Type B pancreatic cell (in vitro differentiated cells): ENCODE measurements at places on chromosomes 3 and 15. TPM values are rescaled to one million over a fixed set of nuclear protein-coding genes. Genes with fewer than 3 reads are reported as not detected.

- DNase-seq: no peak
These were observed 32.2 kb upstream of the SEC13 start for GRCh38 chr3:10353160-10353559.

- no peak for DNase-seq
These were observed 118.6 kb upstream of the PRICKLE2 start for GRCh38 chr3:64343689-64344430.

The SLC2A2 gene
- 1.9 and 5.7 TPM in 2 replicates for total RNA-seq

DNA sequence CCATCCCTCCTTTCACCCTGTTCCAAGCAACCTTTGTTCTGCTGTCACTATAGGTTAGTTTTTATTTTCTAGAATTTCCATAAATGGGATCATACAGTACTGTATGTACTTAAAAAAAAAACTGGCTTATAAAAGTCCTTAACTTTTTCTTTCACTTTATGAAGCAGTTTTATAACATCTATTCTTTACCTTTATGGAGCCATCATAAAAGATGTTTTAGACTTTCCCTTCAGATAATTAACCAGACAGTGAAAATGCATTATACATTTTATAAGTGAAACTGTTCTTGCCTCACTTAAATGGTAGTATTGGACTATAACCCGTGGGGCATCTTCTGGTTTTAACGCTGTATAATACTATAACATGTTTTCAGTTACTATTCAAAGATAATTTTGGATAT is 26.2 kb downstream of the PLS1 start:
- no peak for DNase-seq

The ERICH6 gene
- not detected in 2 replicates for total RNA-seq

The LAMB2 gene
- 277 and 316 TPM in 2 replicates for total RNA-seq

GRCh38 chr15:50353251-50353974 is 1.6 kb downstream of the GABPB1 start:
- DNase-seq: no peak

- no peak for DNase-seq
These were observed 29.9 kb upstream of the IL16 start for GRCh38 chr15:81166636-81167305.

GRCh38 chr15:90563463-90563862 is 33.7 kb downstream of the CRTC3 start:
- DNase-seq: no peak

The ADAMTS7 gene
- 8.4 and 51.9 TPM in 2 replicates for total RNA-seq

DNA sequence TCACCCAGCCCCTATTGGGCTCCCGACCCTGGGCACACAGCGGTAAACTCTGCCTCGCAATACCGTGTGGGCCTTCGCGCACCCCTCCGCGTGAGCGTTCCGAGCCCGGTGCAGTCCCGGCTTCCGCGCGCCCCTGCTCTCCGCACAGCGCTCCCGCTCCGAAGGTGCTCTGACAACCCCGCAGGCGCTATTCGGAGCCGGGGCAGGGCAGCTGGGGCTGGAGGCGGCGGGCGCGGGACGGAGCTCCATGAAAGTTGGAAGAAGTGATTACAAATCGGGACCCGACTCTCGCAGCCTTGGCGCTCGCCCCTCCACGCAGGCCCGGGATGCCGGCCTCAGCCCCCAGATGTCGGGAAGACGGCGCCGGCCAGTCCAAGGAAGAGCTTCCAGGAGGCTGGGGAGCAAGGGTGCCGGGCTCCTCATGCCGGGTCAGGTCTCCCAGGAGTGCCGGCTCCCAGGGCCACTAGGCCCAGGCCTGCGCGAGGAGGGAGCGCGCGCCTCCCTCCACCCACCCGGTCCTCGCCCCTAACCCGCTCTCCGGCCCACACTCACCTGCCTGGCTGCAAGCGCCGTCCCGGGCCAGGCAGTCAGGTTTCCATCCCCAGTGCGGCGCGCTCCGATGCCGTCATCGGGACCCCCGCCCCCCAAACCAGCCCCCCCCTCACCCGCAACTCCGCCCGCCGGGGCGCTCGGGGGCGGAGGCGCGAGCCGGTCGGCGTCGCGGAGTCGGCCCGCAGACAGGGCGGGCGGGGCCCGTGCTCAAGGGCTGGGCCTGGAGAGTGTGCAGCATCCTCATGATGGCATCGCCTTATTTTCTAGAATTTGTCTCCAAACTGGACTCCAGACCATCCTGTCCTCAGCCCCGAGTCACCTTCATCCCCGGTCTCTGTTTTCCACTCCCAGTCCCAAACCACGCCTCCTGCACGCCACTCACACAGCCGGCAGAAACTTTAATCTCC is at the start of gene KIF7:
Gene KIF7, minus strand, starts transcription at position 621 of the 959 bp plus-strand sequence. CDS start 2,537 bp downstream, outside the sequence.
- DNase-seq: no peak

GRCh38 chr3:155015776-155016436 is 64.2 kb upstream of the MME start:
- DNase-seq: no peak

DNA sequence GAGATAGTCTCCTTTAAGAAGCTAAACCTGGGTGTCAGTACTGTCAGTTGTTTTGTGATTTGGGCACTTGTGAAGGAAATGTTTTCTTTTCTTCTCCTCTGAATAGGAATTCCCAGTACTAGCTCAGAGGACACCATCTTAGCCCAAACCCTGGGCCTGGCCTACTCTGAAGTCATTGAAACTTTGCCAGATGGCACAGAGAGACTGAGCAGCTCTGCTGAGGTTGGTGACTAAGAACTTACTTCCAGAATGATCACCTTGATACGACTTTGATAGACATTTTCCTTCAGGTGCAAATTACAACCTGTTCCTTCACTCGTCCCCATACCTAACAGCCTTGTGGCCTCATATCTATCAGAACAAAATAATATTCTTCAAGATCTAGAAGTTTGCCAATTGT is 100.2 kb downstream of the LARS2 start:
- DNase-seq: no peak

DNA sequence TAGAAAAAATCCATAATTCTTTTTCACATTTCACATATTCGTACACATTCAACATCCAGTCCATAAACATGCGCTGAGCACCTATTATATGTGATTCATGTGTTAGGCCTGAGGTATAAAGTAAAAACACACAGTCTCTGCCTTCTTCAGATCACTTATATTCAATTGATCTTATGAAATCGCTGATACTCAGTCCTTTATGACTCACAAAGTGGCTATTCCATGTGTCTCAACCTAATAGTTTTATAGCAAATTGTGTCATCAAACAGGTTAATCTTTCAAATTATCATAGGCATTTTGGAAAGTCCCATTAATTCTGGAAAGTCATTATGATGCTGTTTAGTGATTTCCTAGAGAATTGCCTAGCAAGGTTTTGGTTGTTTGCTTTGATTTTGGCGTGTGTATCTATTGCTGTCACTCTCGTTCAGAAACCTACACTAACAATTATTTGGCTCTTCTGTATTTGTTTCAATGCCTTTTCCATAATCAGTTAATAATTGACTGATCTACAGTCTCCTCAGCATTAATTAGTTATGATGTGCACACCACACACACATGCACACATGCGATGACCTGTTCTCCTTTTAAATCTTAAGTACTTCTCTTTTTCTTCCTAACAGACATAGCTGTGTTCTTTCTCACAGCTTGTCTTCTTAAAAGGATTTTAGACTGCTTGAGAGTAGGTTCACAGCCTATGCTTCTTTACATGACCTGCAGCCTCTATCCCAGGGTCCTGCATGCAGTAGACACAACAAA is 353.1 kb downstream of the MECOM start:
- DNase-seq: no peak

DNA sequence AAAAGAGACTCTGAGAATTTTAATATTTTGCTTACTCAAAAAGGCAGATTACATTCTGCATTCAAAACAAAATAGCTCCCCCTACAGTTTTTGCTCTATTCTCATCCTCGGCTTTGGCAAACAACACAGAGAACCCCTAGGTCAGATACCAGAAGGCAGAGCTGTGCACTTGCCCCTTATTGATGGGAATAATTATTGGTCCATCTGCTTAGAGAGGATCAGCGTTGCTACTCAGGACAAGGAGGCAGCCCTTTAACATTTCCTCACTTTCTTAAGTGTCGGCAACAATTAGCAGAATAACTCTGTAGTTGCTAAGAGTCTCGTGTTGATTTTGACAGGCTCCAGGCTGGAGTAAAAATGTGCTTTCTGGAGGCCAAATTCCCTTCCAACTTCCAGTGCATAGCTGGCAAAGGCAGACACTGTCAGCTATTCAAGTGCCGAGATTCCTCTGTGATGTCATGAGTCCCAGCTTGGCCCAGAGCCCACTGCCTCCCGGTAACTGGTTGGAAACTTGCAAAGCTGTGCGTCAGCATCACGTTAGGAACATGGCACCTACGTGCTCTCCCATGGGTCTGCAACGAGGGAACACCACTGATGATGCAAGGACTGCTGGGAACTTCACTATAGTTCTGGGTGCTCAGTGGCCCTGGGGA is 482.7 kb upstream of the ADAMTS9 start:
- no peak for DNase-seq

- DNase-seq: no peak
These were observed 26.4 kb upstream of the PDE8A start for GRCh38 chr15:84955089-84955848.

DNA sequence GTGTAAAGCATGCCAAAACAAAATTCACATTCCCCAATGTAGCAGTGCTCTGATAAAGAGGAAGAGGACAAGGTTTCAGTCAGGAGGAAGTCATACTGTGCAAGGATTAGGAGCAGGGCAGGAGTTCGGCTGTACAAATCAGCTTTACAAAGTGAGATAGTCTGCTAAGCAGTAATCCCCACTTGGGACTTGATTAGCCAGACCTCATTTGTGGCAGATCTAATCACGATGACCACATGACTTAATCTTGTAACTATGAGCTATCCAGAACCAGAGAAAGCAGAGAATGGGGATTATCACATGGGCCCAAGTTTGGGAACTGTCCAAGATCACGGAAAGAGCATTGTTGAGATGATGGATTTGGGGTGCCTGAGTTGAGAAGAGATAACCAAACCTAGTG is 7.8 kb downstream of the DCBLD2 start:
- DNase-seq: no peak

DNA sequence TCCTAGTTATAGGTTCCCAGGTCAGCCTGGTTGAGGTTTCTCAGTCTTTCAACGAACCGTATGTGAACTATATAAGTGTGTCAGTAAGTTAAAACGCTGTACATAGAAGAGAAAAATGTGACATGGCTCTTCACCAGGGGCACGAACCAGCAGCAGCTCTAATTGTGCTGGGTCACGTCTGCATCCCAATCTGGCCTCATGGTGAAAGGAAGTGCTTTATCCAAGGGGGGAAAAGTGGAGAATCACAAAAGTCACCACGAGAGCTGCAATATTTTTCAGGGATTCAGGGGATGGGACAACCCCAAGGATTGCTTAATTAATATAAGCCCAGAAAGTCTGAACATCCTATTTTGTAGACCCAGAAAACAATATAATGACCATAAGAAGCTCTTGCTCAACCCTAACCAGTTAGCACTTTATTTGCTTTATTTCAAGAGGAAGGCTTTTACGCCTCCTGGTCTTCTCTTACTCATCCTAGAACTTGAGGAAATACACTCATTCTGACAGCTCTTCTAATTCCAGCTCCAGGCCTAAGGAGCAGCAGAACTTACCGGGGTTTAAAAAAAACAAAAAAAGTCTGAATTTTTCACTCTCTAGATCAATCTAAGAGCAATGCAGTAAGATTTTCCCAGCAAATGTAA is 16.5 kb downstream of the ANXA2 start:
- no peak for DNase-seq

- no peak for DNase-seq
These were observed 45.6 kb downstream of the MFSD1 start for GRCh38 chr3:158847452-158847821.

The GATM gene
- 17.8 and 26.8 TPM in 2 replicates for total RNA-seq

DNA sequence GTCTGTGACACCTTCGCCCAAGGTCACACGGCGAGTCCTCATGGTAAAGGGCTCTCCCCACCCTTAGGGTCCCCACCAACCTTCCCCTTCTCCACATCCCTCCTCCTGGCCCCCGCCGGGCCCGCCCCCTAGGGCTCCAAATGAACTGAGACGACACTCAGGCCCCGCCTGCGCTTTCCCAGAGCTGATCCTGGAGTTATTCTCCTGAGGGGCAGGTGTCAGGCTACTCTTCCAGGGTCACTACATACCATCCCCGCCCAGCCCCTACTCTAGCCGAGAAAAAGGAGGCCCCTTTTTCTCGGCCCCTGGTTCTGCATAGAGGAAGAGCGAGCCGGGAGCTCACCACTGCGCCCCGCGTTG is 292 bp downstream of the USP4 start:
- no peak for DNase-seq

DNA sequence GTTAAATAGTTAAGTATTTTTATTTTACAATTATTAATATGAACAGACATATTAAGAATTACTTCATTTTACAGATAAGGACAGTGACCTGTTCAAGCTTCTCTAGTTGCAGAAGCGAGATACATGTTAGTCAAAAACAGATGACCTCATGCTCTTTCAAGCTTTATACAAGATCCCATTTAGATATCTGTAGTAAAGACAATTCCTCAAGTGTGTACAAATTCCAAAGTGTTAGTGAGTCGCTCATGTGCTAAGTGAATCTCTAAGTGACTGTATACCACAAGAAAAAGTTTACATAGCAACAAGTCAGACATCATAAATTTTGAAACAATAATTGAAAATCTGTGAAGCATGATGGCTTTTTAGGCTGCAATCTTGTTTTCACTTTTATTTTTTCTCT is 293.8 kb downstream of the ROBO1 start:
- no peak for DNase-seq

The TNFAIP8L3 gene
- total RNA-seq: 8.2 and 16.9 TPM in 2 replicates

- DNase-seq: no peak
These were observed 35.7 kb downstream of the CCDC80 start for GRCh38 chr3:112605285-112605684.

- DNase-seq: no peak
These were observed 44.5 kb upstream of the FNDC3B start for GRCh38 chr3:171994646-171995428.

GRCh38 chr15:77031376-77032050 is 36.6 kb downstream of the PSTPIP1 start:
- DNase-seq: peak; percentile 64

DNA sequence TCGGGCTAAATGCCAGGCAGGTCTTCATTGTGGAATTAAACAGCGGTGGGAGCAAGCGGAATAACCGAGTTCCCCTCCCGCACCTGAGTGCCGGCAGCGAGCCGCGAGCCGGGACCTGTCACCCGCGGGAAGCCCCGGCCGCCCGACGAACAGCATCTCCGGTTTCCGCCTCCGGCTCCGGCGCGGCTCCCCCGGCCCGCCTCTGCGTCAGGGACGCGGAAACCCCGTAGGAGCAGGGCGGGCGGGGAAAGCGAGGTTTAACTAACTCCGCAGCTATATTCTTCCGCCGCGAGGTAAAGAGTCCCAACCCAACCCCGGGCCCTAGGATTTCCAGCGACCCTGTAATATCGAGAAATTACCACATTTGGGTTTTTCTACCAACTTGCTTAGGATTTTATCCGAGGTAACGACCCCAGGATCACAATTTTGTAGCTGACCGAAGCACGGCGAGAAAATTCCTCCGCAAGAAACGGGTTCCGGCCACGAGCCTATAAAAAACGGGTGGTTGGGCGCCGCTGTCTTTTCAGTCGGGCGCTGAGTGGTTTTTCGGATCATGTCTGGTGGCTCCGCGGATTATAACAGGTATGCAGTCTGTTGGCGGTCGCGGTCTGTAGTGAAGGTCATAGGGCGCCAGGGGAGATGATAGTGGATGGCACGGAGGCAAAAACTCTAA is at the start of gene EIF4A2:
Gene EIF4A2, plus strand, starts transcription at position 520 of the 673 bp plus-strand sequence. Its CDS starts 34 bp downstream, at position 554.
- peak; percentile 90 for DNase-seq

- no peak for DNase-seq
These were observed 125.5 kb downstream of the NSMCE3 start for GRCh38 chr15:29143909-29144635.
